ENCODE measurements at places on chromosomes 3 and 15.

DNA sequence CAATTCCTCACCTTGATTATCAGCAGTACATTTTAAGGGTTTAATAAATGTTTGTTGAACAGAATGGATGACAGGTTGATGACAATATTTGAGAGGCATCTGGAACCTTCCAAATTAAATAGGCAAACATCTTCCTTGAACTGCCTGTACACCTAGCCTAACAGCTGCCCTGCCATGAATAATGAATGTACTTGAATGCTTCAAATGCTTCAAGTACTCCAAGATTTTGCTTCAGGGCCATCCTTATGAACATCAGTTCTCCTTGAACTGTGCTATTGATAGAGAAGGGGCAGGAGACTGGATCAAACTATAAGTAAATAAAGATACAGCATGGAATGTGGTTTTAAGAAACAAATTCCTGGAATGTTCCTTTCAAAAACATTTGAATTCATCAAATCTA, 136.8 kb downstream of the CHST2 start:
- no peak for DNase-seq

- DNase-seq = no peak
These were observed 132.1 kb downstream of the LPP start for GRCh38 chr3:188286087-188286513.

DNA sequence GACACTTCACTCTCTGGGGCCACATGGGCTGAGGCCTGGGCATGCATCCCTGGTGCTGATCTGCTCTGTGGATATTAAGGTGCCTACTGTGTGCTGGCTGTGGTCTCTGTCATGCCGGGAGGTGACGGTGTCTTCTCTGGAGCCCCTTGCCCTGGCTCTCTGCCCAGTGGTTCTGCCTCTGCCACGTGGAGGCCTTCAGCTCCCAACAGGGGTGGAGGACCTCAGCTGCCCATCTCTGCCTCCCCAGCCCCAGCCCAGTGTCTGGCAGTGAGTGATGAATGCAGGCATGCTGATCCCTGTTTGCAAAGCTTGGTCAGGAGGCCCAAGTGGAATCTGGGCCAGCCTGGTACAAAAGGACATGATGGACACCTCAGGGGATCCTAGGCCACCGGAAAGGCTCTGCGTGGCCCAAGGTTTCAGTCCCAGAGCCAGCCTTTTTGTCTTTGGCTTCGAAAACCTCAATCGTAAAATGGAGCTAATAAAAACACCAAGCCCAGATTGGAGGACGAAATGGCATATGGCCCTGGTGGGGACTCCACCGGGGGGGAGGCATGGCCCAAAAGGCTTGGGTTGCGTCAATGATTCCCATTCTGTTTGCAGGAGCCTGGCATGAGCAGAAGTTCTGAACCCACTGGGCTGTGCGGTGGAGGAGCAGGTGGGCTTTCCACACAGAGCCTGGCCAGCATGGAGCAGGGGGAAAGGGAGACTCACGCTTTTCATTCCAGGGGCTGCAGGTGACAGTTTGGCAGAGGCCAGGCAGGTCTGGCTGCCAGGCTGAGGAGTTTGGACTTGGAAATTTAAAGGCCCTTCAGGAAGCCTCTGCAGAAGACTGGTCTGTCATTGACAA, 54.7 kb upstream of the KLF13 start:
- no peak for DNase-seq

GRCh38 chr3:124051636-124052035, 59.7 kb upstream of the ROPN1 start:
- DNase-seq = no peak

- DNase-seq = no peak
These were observed 1135.7 kb downstream of the IGSF11 start for GRCh38 chr3:117898722-117899522.

- no peak for DNase-seq
These were observed 10.6 kb downstream of the TMEM40 start for GRCh38 chr3:12748477-12748876.

GRCh38 chr3:8604988-8605387, 39.6 kb downstream of the SSUH2 start:
- no peak for DNase-seq

- DNase-seq = peak; percentile 22
These were observed 30.6 kb upstream of the ABHD2 start for GRCh38 chr15:89057506-89058133.

DNA sequence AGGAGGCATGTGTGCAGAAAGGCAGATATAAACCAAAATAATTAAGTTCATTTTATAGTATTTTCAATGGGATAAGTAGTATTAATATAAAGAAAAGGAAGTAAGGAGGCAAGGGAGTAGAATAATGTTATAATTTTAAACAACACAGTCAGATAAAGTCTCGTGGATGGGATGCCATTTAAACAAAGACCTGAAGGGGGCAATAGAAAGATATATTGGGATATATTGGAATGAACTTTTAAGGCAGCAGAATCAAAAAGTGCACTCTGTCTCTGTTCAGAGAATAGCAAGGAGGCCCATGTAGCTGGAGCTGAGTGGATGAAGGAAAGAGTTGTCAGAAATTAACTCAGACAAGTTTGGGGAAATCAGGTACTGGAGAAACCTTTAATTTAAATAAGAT, 158.7 kb downstream of the CGGBP1 start:
- DNase-seq = no peak

All from NCI-H2029 treated with DMSO at 0.1 percent for 48 hours (cell line).